Kidney (tissue), 22 donors: ENCODE measurements at places on chromosomes 13 and 19. TPM values are rescaled to one million over a fixed set of nuclear protein-coding genes. Genes with fewer than 3 reads are reported as not detected.

DNA sequence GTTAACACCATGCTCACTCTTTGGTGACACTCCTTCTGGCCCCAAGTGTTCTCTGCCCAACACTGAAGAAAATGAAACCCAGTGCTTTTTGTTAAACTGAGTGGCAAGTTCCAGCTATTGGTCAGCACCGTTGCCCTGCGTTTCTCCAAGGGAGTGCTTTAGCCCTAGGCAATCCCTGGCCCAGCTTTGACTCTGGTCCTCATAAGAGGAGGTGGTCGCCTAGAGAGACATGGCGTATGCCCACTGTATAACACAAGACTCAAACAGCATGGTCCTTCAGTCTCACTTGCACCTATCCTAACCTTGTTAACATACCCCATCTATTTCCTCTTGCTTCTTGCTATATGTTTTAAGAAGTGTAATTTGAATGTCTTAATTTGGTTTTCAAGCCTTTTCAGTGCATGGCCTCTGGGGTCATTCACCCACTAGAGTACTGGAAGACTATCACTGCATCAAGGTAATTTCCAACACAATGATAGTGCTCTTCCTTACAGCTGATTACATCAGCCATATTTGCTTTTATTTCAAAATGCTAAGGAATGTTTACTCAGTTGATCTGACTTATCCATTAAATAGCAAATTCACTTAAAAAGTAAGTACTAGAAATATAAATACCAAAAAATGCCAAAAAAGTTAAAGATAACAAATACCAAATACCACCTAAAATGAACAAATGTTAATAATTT, 190.5 kb upstream of the SOX21 start:
- no peak for DNase-seq

DNA sequence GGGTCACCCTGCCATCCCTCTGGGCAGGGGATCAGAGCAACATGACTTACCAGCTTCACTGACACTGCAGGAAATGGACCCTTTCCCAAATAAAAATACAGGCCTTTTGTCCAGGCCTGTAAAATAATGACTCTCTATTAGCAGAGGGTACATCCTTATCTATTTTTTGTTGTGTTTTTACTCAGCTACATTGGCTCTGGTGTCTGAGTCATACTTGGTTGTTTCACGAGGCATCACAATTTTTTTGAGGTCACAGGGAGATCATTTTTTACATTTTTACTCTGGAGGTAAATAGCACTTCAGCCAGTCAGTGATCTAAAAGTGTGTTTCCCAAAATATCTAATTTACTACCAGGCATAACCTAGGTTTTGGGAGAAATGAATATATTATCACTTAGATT, 6.9 kb upstream of the HTR2A start:
- no peak for DNase-seq

- DNase-seq: no peak
These were observed 275.4 kb upstream of the OBI1 start for GRCh38 chr13:78934336-78934735.

DNA sequence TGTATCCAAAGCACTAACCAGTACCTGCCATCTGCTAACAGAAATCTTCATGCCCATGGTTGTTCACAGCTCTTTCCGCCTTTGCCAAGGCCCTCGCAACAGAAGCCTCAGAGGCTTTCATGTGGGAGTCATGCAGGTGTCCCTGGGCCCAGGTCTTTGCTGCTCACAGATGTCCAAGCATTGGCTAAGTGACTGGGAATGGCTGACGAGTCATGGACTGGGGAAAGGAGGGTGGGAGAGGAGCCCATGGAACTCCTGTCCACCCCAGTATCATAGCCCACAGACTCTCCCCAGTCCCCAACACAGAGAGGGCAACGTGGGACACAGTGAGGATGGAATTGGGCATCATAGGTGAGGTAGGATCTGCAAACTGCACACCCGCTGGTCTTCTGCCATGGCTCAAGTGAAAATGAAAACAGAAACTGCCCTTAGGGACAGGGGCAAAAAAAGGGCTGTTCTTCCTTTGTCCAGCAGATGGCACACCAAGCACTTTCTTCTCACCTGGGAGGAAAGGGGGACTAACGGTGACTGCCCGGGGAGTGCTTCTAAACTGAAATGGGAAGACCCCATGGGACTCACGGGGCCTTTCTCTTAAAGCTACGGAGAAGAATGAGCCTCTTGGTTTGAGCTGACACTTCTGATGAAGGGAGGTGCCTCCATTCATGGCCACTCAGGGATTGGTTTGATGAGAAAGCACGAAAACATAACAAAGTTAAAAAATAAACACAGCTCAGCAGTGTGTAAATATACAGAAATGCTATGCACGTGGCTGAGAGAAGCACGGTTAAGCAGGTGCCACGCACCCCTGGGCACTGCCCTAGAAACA, 11.1 kb upstream of the DHRS12 start:
- no peak for DNase-seq

GRCh38 chr13:38902551-38902950, 88.1 kb downstream of the STOML3 start:
- DNase-seq: no peak

DNA sequence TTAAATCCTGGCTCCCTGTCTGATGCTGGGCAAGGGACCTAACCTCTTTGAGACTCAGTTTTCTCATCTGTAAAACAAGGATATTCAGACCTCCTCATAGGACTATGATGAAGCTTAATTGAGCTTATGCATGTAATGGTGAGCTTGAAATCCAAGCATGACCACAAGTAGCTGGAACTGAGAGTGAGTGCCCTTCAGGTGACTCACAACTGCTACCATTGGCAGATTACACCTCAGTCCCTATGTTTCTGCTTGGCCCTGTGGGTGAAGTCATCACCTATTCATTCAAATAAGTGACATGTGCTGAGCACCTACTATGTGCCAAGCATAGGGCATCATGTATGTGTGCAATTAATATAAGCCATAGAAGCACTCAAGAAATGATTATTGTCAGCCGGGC, 25.7 kb downstream of the NOVA2 start:
- no peak for DNase-seq

The PLPP2 gene
- 28.7 TPM for total RNA-seq

The FFAR1 gene
- not detected for total RNA-seq
